ENCODE measurements at places on chromosomes 3 and 15.

DNA sequence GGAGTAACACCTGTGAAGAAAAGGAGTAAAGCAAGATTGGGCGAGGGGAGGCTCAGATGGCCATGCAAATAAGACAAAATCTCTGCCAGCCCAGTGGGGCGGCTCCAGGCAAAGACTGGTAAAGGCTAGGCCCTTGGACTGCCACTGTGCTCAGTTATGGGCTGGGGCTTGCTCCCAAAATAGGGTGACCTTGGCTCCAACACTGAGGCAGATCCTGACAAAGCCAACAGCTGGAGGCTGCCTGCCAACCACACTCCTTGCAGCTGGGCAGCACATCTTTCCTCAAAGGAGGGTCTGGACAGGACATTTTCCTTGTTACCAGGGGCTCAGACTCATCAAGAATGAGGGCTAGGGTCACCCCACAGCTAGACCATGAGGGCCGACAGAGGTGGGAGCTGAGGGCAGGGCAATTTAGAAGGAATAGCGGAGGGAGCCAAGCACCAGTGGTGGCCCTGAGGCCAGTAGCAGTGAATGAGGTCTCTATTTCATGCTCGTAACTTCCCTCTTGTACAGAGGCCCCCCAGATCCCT is 86.1 kb downstream of the CHRD start:
- no peak for DNase-seq

DNA sequence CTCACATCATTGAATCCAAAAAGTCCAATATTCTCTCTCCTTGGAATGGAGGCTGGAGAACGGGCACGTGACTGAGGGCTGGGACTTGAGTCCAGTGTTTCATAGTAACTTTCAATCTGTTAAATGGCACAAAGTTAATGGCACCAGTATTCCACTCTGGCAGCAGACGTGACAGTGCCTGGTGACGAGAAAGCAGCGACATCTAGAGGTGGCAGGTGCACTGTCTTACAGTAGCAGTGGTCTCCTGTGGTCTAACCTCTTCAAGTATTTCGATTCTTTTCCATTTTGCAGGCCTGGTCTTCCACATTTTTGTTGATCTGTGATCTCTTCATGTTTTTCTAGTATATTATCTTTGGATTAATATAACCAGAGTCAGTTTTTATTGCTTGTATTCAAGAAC is 107.1 kb downstream of the OXSM start:
- DNase-seq, result no peak

DNA sequence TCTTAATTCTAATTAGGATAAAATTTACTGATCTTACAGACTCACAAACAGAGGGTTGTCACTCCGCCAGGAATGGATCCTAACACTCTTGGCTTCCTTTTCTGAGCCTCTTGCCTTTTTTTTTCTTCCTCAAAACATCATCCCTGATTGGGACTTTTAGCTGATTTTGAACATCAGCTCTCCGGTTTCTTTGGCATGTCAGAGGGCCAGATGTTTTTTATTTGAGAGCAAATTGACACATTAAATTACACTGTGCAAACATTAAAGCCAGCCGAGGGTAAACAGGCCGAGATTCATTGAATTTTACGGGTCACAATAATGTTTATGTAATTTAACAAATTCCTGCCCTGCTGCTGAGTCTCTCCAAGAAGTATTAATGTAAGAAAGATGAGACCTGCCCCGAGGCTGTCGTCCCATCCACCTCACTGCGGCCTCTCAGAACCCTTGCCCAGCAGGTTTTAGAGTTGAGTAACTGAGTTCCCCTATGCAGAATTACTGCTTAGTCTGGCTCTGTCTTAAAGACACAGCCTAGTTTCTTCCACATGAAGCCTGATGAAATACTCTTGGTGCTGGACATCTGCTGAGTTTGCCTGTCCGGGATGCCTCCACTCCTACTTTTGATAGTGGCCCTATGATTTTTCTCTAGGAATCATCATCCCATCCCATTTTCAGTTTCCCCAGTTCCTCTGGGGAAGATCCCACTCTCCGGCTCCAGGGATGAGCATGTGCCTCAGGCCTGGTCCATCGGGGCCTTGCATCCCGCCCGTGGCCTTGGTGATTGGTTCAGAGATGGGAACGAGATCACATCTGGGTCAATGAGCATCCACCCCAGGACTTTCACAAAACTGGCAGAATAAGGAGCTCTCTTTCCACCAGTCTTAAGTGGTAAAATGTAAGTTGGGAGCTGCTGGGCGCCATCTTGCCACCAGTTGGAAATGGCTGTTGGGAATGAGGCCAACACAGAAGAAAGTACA is 226.6 kb upstream of the TLE3 start:
- DNase-seq, result no peak

- no peak for DNase-seq
These were observed 39.8 kb downstream of the TSC22D2 start for GRCh38 chr3:150447631-150448465.

DNA sequence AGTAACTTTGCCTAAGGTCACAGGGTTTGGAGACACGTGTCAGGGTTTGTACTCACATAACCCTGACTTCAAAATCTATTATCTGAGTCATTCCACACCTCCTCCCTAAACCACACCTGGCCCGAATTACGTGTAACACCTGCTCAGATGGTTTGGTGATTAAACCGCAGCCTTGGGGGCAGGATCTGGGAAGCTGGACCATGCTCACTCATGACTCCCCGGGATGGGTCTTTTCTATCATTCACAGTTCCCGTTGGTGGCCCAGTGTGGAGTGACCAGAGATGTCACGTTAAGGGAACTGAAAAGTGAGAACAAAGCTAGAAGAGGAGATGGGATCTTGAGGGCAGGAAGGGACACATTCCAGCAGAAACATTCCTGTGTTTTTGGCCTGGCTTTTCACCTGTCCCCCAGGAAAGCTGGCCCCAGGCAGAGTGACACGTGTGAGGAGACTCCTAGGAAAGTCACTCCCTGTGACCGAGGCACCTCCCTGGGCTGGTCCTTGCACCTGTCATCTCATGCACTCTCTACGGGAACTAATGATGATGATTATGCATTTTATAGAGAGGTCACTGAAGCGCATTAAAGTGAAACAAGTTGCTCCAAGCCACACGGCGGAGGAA is 75.4 kb upstream of the POMGNT2 start:
- peak; percentile 64 for DNase-seq

DNA sequence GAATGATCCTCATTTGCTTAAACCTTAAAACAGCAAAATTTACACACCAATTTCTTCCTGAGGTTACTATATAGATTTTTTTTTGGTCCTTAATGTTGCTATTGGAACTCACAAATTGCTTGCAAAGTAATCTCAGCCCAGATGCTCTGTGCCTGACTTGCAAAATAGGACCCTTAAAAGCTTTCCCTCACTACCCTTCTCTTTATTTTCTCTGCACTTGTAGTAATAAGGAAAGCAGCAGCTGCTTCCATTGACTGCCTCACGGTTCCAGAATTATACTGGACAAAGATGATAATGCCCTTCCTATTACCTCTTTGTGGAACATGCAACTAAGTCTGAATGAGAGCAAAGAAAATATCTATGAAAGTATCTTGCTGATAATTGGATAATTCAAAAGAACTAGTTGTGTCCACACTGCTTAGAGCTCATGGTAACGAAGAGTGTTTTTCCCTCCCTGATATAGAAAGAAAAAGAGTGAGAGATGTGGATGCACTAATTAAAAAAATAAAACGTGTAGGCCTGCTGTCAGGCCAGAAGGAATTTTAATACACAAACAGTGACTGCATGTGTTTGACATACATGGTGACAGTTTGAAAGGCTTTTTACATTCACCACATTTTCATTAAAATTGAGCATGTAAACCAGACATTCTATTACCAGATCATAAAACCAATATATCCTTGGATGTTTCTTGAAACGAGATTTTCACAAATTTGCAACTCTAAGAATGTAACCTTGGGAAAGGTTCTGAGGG is 783.1 kb downstream of the GBE1 start:
- no peak for DNase-seq

- DNase-seq, result no peak
These were observed 33.5 kb downstream of the DNAJB8 start for GRCh38 chr3:128432971-128433836.

DNA sequence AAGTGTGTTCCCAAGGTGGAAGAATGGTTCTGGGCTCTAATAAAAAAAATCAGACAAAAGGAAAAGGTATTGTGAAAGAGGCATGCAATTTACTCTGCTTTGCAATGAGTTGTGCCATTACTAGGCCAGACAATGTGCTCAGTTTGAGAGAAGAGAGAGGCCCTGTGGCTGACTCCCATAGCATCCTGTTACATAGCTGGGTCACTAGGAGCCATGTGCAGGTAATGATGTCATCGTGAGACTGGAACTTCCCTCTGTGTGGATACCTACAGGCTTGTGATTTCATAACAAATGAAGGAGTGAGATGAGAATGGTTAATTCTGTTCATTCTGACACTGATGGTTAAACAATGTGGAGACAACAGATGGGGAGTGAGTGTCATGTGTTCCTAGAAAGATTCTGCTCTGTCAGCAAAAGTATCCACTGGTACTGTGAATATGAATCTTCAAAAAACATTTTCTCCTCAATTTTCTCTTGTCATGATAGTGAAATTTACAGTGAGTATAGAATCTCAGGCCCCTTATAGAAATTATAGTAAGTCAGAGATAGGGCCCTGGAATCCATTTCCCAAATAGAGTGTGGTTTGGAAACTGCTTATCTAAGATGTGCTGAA is 648.7 kb upstream of the DPPA4 start:
- no peak for DNase-seq

All from CD4-positive, alpha-beta T cell treated with Interleukin-2 at 100 ng/mL for 4 hours (primary cell).